Activated CD8-positive, alpha-beta memory T cell treated with anti-CD3 and anti-CD28 coated beads for 4 hours (primary cell): ENCODE measurements at places on chromosomes 4 and X.

DNA sequence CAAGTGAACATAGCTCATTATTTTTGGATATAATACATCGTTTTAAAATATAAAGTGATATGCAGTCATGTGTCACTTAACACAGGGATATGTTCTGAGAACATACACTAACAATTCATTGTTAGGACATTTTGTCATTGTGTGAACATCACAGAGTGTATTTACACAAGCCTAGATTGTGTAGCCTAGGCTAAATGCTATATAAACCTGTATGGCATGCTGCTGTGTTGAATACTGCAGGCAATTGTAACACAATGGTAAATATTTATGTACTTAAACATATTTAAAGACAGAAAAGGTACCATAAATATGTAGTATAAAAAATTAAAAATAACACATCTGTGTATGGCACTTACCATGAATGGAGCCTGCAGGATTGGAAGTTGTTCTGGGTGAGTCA is 44.9 kb upstream of the GPRIN3 start:
- no peak for DNase-seq

DNA sequence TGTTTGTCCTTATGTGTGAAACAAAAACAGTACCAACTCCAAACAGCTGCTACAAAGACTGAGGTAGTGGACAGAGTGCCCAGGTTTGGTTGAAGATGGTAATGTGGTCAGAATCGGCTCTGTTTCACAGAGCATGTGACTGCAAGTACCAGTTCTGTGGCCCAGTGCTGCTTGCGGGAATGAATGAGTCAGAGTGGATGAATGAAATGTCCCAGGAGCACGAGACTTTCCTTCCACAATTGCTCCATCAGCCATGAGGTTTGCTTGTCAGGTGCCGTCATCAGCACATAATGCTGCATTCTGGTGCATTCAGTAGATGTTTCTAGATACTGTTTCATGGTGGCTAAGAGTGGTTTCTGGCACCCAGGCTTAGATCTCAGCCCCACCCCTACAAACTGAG is 84.2 kb downstream of the GPR143 start:
- no peak for DNase-seq

- no peak for DNase-seq
Observed at GRCh38 chrX:135541351-135541750, 20.9 kb downstream of the INTS6L start.

- no peak for DNase-seq
Observed at GRCh38 chrX:153685751-153686696, 1.7 kb upstream of the SLC6A8 start.

- DNase-seq = no peak
Observed at GRCh38 chr4:107619066-107619465, 101.0 kb downstream of the PAPSS1 start.

DNA sequence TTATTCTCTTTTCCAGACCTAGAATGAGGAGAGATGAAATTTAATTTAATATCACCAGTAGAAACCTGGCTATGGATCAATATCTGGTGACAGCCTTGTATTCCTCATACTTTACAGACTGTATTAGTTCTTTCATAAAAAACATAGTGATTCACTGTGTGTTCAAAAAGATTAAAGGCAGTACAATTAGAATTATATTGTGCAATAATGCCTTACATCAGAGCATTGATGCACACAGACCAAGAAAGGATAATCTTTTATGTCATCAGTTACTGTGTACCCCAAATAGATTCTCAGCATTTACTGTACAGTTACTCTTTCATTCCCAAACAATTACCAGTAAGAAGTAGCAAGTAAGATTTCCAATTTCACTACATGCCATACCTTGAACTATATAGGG is 260.5 kb upstream of the ANXA10 start:
- DNase-seq = no peak

DNA sequence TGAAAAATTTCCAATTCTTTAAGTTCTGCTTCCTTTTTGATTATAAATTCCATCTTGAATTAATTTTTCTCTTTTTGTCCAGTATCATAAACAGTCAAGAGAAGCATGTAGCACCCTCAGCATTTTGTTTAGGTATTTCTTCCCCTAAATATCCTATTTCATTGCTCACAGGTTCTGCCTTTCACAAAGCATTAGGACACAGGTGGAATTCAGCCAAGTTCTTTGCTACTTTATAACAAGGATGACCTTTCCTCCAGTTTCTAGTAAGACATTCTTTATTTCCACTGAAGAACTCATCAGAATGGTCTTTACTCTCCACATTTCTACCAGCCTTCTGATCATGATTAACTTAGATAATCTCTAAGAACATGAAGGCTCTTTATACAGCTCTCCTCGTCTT is 7.4 kb downstream of the SLC9B1 start:
- DNase-seq = no peak

DNA sequence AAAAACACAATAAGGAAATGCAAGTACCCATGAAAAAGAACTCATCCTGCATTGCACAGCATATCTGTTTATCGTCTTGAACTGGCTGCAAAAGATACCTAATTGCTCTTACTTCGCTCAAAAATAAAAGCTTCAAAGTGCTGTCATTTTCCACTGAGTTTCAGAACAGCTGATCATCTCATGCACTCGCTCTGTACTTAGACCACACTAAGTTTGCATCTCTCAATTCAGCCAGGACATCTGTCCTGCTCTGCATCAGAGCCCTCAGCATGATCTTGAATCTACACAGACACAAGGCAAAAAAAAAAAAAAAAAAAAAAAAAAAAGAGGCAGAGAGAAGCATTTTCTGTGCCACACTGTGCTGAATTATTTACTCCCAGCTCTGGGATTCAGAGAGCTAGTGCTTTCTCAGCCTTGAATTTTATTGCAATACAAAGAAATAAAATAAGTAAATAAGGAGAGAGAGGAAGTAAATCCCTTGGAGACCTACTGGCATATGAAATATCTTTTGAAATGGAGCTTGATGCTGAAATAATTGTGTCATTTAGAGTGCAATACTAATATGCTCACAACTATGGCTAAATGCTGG is 81.3 kb downstream of the PPP1R2C start:
- no peak for DNase-seq

GRCh38 chrX:96685210-96686099 is 813 bp downstream of the DIAPH2 start:
- DNase-seq = no peak

GRCh38 chrX:119706616-119707015 is 13.6 kb upstream of the SEPTIN6 start:
- no peak for DNase-seq

GRCh38 chr4:157527954-157528353 is 307.4 kb downstream of the GRIA2 start:
- no peak for DNase-seq

DNA sequence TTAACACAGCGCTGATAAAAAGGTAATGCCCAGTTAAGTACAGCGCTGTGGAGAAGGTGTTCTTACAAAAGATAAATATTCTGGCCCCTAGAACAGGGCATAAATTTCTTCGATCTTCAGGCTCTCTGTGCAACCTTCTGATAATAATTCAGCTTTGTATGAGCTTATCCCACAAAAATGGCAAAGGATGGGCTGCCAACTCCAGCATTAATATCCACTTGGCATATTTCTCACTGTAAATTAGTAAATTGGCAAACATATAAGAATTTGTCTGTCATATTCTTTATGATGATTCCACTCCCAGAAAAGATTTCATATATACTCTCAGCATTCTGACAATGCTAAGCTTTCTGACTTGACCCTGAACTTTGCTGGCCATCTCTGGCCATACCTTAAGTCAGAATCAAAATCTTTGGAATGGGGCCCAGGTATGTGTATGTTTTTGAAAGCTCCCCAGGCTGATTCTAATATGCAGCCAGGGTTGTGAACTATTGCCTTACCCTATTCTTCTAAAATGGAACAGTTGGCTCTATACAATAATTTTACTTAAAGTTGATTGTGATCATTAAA is 134.8 kb downstream of the FRYL start:
- no peak for DNase-seq

DNA sequence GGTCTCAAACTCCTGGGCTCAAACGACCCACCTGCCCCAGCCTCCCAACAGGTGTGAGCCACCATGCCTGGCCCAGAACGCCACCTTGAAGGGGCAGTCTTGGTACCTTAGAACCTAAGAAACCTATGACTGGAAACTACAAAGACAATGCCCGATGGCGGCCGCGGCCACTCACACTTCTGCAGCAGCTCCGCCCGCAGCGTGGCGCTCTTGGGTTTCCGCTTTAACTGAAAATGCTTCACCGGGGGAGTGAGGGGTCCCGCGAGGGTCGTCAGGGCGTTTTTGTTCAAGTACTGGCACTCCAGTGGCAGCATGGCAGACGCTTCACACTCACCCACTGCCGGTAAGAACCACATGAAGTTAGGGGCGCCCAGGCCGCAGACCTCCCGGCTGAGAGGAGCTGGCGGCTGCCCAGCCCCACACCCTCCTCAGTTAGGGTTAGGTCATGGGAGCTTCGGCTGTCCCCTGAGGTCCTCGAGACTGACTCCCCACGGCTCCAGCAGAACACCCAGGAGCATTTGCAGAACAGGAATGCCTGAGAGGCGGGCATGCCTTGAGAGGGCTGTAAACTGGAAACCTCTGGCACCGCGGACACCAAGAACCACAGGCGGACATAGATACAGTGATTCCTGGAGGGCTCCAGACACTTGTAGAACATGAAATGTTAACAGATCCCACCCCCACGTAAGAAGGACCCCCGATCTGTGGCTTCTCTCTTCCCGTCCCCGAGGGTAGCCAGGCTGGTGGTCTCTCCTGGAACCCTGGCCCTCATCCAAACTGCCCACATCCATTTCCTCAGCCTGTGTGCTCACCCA is 19.0 kb downstream of the NELFA start:
- no peak for DNase-seq

GRCh38 chr4:149112109-149112508 is 669.9 kb upstream of the NR3C2 start:
- no peak for DNase-seq

- no peak for DNase-seq
Observed at GRCh38 chr4:74997948-74998729, 65.2 kb downstream of the PARM1 start.

DNA sequence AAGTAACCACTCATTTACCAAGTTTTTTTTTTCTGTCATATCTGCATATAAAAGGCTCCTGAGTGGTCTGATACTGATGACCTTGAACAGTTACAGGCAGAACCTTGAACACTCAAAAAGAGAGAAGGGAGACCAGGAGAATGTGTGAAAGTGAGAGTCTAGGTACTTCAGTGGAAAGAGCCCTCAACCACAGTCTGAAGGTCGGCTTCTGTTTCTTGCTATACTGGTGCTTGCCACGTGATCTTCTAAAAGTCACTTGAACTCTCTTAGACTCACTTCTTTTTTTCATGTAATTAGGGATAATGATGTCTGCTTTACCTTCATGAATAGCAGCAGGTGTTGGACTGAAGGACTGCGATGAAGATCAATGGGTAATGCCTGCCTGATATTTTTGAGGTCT is 22.8 kb downstream of the GABRB1 start:
- DNase-seq = no peak

DNA sequence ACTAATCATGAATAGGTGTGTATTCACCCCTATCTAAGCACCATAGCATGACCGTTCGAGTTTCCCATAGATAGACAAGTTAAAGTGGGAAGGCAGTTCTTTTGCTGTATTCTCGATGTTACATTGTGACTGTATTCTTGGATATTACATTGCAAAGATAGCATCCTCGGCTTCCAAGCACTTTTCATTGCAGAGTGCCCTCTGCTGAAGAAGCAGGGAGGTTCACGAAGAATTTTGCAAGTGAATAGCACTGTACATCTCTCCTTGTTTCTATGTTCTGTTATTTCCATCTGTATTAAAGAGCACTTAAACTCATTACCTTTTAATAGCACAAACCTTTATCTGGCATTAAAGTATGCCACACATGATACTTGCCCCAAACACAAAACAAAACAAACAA is 426.7 kb upstream of the ARX start:
- no peak for DNase-seq
